ENCODE measurements at places on chromosomes 7 and 10.

DNA sequence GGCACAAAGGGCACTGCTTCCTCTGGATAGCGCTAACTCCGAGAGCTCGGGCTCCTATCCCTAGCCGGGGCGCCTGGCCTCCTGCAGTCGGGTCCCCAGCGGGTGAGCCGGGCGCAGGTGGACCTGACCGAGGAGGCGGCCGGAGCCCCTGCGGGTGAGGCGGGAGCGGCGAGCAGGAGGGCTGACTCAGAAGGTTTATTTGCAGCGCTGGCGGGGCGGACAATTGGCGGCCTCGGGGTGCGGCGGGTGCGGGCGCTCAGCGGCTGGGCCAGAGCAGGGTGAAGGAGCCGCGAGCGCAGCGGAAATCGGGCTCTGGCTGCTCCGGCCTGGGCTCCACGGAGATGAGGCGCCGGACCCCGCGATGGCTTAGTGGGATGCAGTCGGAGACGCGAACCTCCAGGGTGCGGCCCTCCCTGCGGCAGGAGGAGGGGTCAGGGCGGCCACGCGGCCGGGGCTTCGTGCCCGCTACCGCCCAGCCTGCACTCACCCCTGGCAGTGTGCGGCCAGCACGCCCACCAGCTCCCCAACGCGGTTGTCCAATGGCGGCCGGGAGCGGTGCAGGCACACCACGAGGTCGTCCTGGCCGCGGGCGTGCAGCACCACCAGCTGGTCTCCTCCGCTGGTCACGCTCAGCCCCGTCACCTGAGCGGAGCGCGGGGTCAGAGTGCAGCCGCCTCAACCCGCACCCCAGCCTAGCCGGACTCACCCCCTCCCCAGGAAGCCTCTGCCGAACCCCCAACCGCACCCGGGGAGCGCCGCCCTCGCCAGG is 16.1 kb downstream of the MYO1G start:
- DNase-seq = no peak

DNA sequence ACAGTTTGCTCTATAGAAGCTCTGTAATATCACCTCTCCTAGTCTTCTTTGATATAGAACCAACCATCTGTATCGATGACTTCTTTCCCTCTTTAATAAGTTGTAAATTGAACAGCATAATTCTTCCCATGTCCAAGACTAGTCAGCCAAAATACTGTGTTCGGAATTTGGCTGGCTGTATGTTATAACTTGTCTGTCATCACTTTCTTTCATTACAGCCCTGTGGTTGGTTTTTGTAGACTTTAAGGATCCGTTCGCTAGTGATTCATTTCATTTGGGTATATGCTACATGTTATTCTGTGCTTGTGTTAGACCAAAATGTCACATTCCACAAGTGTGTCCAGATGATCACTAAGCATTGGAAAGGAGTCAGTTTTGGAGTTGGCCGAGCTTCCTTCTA is 155.4 kb upstream of the ITGB1 start:
- no peak for DNase-seq

GRCh38 chr10:98323221-98324164 is 55.5 kb upstream of the LOXL4 start:
- DNase-seq = no peak

GRCh38 chr7:30177965-30178364 is 43.2 kb downstream of the MTURN start:
- no peak for DNase-seq

DNA sequence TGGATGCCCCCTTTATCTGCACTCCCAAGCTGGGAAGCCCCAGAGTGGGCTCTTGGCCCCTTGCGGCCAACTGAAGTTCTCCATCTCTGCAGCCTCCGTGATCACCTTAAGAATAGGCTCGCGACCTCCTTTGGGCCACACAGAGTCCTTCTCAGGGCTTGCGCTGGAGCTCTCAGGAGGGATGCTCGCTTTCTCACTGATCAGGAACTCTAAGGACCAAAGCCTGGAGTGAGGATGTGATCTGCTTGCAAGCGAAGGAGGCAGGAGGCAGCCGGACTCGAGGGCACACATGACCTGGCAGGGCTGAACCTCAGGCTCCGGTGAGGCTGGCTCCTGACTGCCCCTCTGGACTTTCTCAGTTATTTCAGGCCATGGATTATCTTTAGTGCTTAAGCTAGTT is 192.1 kb upstream of the MKI67 start:
- DNase-seq = no peak

DNA sequence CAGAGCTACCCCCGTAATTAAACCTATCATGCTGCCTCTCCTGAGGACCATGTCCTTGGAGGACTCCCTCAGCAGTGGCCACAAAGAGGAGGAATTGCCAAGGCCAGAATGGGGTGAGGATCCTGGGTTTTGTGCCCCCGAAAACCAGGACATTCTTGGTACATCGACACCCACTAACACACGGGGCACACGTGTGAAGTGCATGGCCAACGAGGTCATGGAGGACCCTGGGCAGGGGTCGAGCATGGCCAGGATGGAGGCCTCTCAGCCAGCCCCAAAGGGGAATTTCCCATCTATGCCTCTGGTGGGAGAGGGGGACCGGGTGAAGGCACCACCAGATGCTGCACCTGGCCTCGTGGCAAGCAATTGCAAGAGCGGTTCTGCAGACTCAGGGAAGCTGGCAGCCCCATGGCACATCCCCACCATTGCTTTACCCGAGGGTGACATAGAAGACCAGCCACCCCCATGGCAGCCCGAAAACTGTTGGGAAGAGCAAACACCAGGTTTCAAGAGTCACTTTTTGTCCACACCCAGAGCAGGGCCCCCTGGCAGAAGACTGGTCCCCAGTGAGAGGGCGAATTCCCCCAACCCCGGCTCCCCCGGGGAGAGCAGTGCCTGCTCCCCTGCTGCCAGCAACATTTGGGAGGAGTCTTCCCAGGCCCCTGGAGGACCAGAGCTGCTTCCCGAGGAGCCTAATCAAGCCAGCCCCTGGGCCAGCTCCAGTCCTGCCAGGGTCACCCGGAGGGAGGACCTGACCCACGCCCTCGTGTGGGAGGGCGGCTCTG is 26.4 kb downstream of the C10orf71 start:
- no peak for DNase-seq

DNA sequence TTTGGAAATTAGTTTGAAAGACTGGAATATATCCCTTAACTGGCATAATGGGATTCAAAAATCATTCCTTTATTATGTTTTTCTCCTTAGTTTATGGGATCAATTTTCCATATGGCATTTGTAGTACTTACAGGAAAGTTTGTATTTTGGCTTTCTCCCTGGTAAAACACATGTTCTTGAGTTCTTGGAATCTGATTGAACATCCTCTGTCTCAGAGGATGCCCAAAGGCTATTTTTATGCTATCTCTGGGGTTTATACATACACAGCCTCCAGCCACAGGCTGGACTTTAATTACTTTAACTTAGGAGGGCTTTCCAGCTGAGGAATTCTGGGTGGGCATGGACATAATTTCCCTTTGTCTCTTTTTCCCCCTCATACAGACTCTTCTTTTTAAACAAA is 236.4 kb downstream of the HGF start:
- no peak for DNase-seq

DNA sequence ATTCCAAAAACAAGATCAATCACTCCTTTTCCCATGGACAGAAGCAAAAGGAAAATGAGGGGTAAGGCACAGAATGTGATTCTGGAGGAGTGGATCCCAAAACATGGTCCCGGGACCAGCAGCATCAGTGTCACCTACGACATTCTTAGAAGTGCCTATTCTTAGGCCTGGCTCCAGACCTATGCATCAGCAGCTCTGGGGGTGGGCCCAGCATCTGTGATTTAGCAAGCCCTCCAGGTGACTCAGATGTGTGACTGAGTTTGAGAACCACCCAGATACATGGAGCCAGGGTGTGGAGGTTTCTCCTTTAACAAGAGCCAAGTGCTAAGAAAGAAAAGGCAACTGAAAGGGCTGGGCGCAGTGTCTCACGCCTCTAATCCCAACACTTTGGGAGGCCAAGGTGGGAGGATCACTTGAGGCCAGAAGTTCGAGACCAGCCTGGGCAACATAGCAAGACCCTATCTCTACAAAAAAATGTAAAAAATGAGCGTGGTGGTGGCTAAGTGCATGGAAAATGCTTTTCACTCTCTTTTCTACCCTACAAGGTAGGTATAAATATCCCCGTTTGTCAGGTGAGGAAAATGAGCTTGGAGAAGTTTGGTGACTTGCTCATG is 17.1 kb upstream of the ARPC1A start:
- DNase-seq = no peak

GRCh38 chr10:58464956-58465355 is 47.7 kb upstream of the BICC1 start:
- no peak for DNase-seq

GRCh38 chr10:11579885-11580284 is 31.6 kb downstream of the USP6NL start:
- no peak for DNase-seq

DNA sequence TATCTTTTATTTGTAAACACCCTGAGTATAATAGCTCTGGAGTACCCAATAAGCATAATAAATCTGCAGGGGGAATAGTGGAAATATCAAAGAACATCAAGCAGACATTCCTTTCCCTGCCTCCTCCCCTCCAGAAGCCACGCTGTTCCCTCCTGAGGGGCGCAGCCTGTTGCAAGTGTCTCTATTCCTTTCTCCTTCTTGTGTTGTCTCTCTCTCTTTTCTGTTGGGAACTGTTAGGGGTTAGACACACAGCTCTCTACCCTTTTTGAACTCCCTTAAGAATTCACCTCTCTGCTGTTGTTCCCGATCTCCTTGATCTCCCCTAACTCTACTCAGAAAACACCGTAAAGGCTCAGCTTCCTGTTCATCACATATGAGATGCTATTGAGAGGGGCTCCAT is 178.0 kb upstream of the FZD1 start:
- DNase-seq = no peak

DNA sequence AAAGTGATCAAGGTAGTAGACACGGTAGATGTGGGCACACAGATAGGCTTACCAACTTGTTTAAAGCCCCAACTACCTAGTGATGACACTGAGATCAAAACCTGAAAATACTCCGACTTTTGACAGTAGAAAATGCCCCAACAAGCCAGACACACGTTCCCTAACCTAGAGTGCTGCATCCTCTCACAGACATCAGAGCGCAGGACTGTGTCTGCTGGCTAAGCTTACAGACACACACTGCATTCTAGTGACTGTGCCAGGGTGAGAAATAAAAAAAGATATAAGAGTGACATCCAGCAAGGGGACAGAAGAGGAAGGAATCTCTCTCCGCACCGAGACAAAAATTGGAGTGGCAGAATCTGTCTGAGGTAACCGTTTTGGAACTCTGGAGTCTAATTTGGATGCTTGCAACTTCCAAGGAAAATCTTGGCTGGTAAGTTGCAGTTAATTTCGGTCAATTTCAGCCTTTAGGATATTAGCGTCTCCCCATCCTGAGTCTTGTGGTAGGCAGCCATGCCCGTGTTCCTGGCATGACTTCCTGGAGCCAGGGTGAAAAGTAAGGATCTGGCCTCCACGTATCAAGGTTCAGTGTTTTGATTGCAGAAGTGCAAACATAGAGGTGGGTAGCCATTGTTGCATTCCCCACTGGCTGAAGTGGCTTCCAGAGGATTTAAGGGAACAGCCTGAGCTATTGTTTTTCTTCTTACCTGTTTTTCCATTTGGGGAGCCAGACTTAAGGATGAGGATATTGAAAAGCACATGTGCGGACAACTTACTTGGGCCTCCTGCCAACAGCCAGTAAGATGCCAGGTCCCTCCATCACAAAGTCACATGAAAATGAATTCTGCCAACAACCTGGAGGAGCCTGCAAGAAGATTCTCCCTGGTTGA is 124.1 kb downstream of the SMURF1 start:
- DNase-seq = no peak

DNA sequence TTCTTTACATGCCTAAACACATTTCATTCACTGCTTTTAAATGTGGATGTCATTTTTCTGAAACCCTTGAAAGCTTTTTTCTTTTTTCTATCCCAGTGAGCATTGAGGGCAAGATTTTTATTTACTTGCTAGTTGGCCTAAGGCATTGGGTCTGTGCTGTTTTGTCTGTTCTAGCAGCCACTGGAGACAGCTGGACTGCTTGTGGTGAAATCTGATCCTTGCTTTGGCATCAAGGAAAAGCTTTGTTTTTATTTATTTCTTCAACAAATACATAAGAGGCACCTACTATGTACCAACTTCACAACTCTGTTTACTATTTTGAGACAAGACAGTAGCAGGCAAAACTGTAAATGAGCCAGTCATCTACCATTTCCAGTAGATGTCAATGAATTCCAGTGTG is 28.4 kb upstream of the PDLIM1 start:
- no peak for DNase-seq

DNA sequence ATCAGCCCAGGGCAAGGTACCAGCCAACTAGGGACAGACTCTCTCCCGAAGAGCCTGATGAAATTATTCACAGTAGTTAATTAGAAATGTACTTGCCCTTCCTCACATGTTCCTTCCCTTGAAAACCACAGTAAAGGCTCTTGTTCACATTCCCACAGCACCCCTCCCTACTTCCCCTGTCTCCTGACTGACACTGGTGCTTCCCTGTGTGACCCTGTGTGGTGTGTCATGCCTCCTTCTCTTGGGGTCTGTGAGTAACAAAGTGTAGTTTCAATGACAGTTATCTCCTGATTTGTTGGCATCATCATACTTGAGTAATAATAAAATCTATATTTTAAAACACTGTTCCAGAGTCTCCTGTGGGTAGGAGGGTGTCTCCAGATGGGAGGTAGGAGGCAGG is 209.7 kb downstream of the ABCA13 start:
- DNase-seq = no peak

GRCh38 chr7:43193893-43194292 is 81.4 kb downstream of the HECW1 start:
- DNase-seq = no peak

DNA sequence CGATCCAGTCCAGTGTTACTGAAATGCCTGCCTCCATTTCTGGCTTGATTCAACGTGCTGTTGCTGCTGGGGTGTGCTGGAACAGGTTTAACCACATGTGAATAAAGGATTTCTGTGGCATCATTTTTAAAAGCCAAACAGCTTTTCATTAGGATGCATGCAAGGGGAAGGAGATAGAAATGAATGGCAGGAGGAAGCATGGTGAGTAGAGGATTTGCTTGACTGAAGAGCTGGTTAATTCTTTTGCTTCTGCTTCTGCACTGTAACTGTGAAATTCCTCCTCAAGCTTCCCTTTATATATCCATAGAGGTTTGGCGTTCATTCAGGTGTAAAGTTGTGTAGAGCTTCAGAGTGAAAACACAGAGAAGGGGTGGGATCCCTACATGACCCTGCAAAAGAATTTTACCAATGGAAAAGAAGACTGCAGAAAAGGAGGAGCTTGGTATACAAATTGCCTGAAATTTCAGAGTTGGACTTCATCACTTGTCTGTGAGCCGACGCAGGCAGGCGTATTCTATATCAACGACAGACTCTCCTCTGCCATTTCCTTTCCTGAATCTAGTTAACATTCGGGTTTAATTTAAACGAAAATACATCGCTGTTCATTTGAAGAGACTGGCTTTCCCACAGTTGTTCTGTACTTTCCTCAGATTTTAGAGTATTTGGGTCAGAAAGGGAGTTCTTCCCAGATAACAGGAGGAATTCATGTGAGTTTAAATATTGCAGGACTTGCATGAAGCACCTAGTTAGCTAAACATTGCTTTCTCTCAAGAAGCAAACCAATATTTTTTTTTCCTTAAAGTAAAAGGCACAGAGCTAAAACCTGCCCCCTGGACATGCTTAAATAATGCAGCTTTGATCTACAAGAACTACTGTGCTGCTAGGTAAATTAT is at the start of gene SOSTDC1:
SOSTDC1 (minus strand) TSS at position 270 of the 893 bp plus-strand sequence; CDS start at position 200, 70 bp downstream.
- DNase-seq = no peak

- no peak for DNase-seq
Observed at GRCh38 chr10:45379891-45380540, 6.0 kb downstream of the ALOX5 start.

Measured in stimulated activated CD4-positive, alpha-beta T cell treated with anti-CD3 and anti-CD28 coated beads, Interleukin-1b, Interleukin-23, amount 100 ng/mL, for 1 hour (primary cell).